ENCODE measurements at places on chromosomes 16 and 17. TPM values are rescaled to one million over a fixed set of nuclear protein-coding genes. Genes with fewer than 3 reads are reported as not detected.

The UNC45B gene
- total RNA-seq = not detected

The LDHD gene
- total RNA-seq = 1.1 TPM

The PLD6 gene
- total RNA-seq = 7.6 TPM

The FNDC8 gene
- 0.07 TPM for total RNA-seq

The ALOX15B gene
- total RNA-seq = not detected

The PRR11 gene
- 40.1 TPM for total RNA-seq

The SCGB1C2 gene
- not detected for total RNA-seq

The SAMD14 gene
- 0.18 TPM for total RNA-seq

The SMTNL2 gene
- 0.32 TPM for total RNA-seq

The MYO18A gene
- 34.5 TPM for total RNA-seq

The C1QL1 gene
- total RNA-seq = 33.0 TPM

The SMIM5 gene
- 0.32 TPM for total RNA-seq

The IKZF3 gene
- total RNA-seq = not detected

Measured in A549 treated with RU486 at 1 μM for 4 hours (cell line).